ENCODE measurements at places on chromosomes 1 and 21. TPM values are rescaled to one million over a fixed set of nuclear protein-coding genes. Genes with fewer than 3 reads are reported as not detected.

DNA sequence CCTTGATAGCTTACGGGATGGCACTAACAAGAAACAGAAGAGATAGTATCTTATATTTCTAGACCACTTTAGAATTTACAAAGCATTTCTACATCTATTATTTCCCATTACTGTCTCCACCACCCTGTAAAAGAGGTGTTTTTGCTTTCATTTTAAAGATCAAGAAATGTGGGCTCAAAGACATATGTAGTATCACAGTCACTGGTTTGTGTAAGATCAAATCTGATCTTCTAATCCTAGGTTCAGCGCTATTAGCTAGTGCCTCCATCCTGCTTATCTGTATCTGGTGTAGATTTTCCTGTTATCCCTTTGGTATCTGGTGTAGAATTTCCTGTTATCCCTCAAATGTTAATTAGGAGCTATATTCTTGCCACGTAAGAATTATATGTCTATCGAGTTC, 23.6 kb upstream of the ZRANB2 start:
- H3K4me3 ChIP-seq = no peak overlapping the region
- DNase-seq = no peak
- no peaks in the 10 kb centered on the region for H3K4me1 ChIP-seq
- H3K27ac ChIP-seq = no peak overlapping the region
- H3K36me3 ChIP-seq = no peaks in the 10 kb centered on the region

DNA sequence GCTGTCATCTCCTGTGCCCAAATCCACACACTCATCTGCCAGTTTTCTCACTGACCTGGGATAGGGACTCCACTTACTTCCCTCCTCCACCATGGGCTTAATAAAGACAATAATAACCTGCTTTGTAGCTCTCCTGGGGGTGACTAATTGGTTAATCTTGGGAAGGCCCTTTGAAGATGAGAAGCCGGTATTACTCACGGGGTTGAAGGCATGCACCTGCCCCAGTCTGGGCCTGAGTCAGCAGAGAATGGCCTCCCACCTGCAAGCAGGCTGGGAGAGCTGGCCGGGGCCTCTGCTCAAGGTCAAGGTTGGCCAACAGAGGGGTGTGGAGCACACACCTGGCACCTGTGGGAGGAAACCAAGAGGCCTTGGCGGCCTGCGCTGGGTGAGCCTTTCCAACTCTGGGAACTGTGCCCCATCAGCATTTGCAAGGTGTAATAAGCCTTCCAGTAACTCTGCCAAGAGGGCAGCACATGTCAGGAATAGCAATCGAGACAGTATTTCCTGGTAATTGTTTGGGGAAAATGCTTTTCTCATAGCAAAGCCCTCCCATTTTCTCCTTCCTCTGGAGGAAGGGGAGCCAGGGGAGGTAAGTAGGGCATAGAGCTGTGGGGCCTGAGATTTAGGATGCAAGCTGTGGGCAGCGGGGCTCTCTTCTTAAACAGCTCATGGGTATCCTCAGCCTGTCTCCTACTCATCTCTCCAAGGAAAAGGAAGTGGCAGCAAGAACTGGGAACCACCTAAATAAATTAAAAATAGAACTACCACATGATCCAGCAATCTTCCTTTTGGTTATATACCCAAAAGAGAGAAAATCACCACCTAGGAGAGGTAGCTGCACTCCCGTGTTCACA, 49.0 kb downstream of the TOMM20 start:
- no peaks in the 10 kb centered on the region for H3K27me3 ChIP-seq
- no peak for DNase-seq
- peaks cover 89% of the 10 kb centered on the region for H3K4me1 ChIP-seq
- no peaks in the 10 kb centered on the region for H3K36me3 ChIP-seq

DNA sequence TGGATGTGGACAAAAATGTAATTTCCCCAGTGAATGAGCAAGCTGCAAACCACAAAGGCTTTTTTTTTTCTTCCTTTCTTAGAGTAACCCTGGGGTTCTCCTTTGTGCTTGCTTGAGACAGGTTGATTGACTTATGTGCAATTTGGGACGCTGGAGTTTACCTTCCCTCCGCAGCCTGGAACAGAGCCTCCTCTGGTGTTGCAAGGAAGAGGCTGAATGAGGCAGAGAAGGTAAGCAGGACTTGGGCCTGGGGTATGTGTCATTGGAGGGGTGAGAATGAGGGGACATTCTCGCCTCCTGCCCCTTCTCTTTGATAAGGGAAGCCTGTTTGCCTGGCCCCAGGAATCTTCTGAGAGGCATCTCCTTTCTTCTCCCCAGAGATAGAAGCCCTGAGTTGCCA, 49.8 kb downstream of the NFASC start:
- no peaks in the 10 kb centered on the region for H3K36me3 ChIP-seq
- no peak overlapping the region for H3K27ac ChIP-seq

Gene ARTN
- 0.66 TPM for total RNA-seq

DNA sequence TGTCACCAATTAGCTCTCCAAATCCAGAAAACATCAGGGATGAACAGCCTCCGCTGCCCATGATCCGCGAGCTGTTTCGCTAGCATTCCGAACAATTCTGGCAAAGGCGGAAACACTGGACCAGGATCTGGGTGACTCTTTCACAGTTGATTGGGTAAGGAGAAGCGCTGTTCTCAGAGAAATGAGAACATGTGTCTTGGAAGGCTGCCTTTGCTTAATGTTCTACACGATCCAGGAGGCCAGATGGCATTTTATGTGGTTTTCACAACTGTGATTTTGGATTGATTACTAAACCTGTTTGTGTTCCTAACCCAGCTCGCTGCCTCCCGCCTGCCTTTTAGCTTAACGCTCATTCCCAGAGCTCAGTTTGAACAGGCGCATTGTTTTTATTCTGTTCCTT, 144.0 kb downstream of the KIF26B start:
- no peak overlapping the region for H3K4me3 ChIP-seq
- no peak for DNase-seq
- no peaks in the 10 kb centered on the region for H3K4me1 ChIP-seq
- no peaks in the 10 kb centered on the region for H3K27me3 ChIP-seq

Gene HES2
- total RNA-seq = not detected

- no peak overlapping the region for H3K27ac ChIP-seq
- DNase-seq = no peak
- no peak overlapping the region for H3K4me3 ChIP-seq
- no peaks in the 10 kb centered on the region for H3K36me3 ChIP-seq
- H3K27me3 ChIP-seq = no peaks in the 10 kb centered on the region
These were observed 521.1 kb downstream of the ADGRL2 start for GRCh38 chr1:82321794-82322193.
